GOT3 (cell line): ENCODE measurements at places on chromosomes 12 and 14.
A peak's percentile ranks its signal among the peaks of the same experiment; 100 is the strongest.

- DNase-seq: no peak
Measured at GRCh38 chr12:78406213-78406612, 458.4 kb upstream of the SYT1 start.

DNA sequence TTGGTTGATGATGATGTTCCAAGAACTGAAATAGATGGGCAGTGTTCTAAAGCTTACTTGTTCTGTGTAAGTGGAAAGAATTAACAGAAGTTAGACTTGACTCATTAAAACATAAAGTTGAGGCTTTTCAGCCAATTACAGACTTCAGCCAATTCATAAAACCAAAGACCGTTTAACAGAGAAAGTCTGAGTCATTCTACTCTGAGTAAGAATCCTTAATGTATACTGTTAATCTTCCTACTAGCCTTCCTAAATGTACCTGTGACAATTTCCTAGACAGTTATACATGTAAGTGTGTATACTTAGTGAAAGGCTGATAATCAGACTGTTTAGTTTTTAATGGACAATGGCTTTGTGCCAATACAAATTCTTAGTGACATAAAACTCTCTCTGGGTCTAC is 681.0 kb downstream of the RPL10L start:
- no peak for DNase-seq

DNA sequence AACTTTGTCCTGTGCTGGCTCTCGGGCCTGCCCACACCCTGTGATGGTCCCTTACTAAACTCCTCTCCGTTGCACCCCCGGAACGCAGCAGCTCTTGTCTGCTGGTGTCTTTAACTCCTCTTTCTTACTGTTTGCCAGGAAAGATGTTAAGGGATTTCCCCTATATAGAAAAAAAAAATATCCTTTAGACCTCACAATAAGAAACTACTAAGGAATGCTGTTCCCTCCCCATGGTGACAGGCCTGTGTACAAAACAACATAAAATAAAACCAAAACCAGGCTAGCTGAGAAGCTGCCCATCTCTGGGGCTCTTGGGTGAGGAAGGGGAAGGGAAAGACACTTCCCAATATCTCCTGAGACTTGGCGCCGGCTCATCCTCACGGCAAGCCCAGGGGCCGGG is 95.4 kb downstream of the CHGA start:
- DNase-seq: no peak

- no peak for DNase-seq
Measured at GRCh38 chr14:22882529-22883172, 371 bp upstream of the REM2 start.

- no peak for DNase-seq
Measured at GRCh38 chr14:32332415-32333316, 3.6 kb downstream of the AKAP6 start.

DNA sequence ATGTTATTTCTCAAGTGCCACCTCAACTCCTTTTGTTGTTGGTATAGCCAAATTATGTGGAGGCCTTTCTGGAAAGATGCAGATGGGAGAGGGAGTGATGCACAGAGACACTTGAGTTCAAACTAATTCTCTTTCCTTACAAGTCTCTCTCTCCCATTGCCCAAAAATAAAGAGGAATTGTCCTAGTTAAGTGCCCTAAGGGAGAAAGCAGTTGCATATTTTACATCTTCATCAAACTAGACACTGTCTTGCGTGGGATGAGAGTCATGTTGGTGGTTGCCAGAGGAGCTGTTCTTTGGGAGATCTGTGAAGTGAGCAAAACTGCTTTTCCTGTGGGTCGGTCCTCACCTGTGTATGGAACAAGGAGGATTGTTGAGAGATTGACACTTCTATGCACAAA is 72.2 kb downstream of the EP400 start:
- DNase-seq: no peak

DNA sequence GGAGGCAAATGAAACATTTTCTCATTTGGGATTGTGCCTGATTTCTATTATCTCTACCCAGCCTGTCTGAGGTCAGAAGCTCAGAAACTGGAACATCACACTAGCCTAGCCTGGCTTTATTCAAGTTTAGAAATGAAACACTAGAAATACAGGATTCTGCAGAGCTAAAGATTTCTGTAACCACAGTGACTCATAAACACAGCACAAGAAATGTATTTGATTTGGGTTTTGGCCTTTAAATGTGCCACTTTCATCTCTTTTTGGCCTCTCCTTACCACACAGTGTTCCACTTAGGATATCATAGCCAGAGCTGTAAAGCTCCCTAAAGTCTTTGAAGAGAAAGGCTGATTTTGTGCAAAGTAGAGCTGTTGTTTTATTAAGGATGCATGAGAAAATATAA is 307.5 kb downstream of the EMP1 start:
- no peak for DNase-seq

DNA sequence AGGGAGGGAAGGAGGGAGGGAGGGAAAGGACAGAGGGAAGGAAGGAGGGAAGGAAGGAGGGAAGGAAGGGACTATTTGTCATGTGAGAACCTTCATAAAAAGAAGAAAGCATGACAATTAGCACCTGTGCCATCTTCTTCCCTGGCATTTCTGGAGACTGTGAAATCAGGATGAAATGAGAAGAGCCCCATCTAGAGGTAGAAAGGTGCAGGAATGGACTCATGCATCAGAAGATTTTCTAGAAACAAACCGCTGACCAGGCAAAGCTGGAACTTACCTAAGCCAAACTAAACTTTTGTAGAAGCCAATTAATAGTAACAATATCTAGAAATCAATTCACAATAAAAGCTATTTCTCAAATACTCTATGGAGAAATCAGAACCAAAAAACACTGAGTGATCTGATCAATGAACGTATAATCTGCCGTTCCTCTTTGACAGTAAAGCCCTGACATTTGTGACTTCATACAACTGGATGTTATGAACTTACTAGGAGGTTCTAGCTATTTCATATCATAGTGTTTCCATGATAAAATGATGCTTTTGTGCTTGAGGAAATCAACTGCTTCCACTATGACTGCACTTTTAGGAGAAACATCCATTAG is 24.4 kb upstream of the CRACR2A start:
- DNase-seq: no peak

- peak; percentile 12 for DNase-seq
Measured at GRCh38 chr14:50667996-50668825, at the start of gene SAV1. SAV1 (minus strand) TSS chr14:50668306; CDS start chr14:50667967, 339 bp downstream.

DNA sequence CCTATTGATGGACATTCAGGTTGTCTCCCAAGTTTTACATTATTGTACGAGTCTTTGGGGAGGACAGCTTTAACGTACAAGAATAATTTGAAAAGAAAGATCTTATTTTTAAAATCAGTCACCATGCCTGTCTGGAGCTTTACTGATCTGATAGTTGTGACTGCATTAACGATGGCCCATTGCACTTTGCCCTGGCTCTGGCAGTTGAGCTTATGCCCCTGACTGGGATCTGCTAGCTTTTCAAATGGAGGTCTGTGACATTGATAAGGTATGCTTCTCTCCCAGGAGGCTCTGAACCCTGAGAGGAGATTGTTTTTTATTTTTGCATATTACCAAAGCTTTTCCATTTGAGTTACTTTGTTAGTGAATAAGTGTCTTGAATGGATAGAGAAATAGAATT is 17.9 kb upstream of the RAB3IP start:
- DNase-seq: no peak

- no peak for DNase-seq
Measured at GRCh38 chr12:76764856-76765255, 941 bp downstream of the ZDHHC17 start.

DNA sequence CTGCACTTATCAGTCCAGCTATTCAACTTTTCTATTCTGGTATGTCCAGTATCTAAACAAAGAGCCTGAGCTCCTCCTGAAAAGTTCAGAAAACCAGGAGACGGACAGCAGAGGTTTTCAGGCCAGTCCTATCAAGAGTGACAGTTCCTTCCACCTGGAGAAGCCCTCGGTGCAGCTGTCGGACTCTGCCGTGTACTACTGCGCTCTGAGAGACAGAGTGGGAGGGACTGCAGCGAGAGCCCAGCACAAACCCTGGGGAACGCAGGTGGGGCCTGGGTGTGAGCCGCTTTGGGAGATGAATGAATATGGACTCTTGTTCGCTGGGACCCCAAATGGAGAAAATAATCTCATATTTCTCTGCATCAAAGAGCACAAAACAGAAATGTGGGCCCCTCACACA is 329.8 kb upstream of the OR4E1 start:
- no peak for DNase-seq

GRCh38 chr12:67482751-67483661 is 165.5 kb upstream of the DYRK2 start:
- no peak for DNase-seq

DNA sequence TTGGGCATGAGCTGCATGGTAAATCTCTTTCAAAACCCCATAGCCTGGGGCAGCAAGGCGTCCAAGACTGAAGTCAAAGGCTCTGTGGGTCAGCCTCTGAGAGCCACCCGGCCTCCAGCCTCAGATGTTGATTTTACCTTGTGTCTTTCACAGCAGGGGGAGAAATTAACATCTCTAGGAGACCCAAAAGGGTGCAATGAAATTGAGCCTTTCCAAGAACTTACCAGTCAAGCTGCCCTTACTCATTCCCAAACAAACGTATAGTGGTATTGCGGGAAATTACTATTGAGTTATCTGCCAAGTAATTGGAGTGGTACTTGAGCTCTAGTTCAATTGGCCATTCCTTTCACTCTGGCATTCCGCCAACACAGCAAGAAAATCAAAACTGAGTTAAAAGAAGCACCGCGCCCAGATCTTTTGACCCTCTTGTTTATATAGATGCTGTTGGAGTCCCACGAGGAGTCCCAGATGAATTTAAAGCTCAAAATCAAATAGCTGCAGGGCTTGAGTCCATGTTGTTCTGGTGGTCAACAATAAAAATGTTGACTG is 380.7 kb upstream of the SYT1 start:
- DNase-seq: no peak

DNA sequence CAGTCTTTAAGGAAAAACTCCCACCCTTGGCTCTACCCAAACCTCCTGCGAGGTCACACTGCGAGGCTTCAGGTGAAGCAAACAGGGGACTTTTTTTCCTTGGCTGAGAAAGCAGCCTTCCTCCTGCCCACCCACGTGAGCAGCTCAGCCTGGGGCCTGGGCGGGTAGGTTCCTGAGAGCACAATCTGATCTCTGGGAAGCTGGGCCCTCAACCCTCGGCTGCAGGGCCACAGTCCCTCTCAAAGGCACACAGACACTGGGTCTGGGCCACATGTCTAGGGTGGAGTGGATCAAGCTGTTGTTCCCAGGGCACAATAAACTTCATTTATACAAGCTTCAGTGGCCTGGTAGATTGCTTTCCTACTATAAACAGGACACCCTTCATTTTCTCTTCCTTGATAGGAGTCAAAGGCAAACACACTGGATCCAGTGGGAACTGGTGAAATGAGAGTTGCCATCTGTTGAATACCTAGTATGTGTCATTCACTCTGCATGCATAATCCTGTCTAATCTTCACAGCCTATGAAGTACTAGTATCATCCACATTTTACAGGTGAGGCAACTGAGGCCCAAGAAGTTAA is 41.3 kb upstream of the PNMA1 start:
- DNase-seq: no peak

DNA sequence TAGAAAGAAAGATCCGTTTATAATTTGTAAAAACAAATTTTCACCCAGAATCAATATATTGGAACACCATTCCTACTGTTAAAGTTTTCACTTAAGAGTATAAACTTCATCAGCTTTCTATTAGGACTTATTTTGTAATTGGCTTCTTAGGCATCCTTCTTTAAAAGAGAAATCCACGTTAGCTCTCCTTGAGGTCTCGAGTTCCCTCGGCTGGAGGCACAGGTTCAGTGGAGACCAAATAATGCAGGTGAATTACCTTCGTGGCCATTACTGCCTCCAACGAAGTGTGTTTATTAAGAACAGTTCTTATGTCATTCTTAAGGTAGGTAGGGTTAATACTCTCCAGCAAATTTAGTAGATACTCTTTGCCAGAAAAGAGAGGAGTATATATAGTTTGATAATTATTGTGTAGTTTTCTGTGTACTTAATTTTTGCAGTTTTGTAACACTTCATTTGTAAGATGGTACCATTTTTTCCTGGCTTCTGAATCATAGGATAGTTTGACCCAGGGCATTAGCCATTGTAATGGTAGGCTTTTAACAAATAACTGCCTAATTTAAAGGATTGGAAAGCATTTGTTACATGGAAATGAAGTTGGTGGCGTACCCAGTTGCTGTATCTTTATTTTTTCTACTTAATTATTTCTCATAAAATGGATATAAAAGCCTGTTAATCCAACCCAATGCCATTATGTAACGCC is 2.2 kb downstream of the CALM1 start:
- DNase-seq: no peak

- no peak for DNase-seq
Measured at GRCh38 chr12:1819050-1819449, 1.3 kb upstream of the LRTM2 start.

DNA sequence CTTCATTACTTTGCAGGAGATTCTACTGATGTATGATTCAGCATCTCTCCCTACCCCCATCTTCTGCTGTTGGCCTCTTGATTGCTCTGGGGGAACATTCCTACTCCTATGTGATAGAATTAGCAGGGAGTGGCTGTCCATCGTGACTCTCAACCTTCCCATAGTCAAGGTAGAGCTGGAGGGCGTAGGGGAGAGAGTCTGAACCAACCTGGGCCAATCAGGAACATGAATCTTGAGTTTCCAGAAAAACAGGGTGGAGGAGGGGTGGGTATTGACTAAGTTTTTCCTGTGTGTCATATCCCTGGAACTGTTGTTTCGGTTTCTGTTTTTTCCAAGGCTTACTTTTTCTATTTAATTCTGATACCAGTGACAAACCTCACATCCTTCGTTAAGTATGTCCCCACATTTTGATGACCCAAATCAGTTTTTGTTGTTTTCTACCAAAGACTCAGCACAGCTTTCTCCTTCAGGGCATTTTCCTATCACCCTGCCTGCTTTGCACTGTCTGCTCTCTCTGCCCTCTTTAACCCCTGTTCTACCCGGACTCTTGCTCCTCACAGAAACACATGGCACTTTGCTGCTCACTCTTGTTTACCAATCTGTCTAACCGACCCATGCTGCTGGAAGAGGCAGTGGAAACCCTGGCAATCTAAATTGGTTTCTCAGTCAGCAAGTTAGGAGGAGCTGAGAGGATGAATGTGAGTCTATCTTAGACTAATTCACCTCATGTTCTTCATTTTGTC is 1428.3 kb downstream of the AACS start:
- DNase-seq: no peak

DNA sequence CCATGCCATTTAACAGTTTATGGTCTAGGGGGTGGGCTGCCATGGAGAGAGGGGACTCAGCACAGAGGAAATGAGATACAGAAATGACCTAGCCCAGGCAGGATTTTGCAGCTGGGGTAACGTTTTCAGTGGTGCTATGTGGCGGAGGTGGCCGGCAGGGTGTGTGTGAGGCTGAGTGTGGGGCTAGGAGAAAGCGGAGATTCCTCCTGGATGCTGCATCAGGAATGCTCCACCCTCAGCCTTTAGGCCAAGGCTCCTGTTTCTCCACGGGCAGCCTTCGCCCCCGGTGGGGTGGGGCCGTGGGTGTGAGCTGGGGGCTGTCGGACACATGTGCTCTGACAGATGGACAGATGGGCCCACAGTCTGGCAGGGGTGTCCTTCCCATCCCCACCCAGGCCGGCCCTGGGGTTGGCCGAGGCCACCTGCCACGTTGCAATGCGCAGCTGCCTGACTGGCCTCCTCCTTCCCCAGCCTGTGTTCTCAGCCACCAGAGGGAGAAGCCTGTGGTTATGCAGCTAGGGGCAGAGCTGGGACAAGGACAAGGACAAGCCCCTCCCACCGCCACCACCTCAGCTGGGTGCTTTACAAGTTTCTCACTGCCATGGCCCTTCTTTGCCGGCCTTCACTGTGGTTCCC is 44.3 kb downstream of the TEAD4 start:
- no peak for DNase-seq

- no peak for DNase-seq
Measured at GRCh38 chr14:24785698-24786097, 151.7 kb upstream of the GZMB start.
